Esophagus squamous epithelium (tissue), 5 donors: ENCODE measurements at places on chromosomes 7 and 10.

DNA sequence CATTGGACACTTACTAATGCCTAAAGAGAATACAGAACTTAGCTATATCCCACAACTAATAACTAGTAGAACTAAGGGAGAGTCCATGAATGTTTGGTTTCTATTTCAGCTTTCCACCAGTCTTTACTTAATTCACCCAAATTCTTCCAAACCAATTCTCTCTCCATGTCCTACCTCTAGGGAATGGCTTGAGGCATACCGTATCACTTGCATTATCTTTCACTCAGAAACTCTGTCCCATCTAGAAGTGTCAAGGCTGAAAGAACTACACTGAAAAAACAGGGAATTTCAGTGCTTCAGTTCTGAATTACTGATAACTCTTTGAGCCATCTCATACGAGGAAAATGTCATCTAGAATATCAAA, 758 bp downstream of the TMEM168 start:
- DNase-seq, result no peak

DNA sequence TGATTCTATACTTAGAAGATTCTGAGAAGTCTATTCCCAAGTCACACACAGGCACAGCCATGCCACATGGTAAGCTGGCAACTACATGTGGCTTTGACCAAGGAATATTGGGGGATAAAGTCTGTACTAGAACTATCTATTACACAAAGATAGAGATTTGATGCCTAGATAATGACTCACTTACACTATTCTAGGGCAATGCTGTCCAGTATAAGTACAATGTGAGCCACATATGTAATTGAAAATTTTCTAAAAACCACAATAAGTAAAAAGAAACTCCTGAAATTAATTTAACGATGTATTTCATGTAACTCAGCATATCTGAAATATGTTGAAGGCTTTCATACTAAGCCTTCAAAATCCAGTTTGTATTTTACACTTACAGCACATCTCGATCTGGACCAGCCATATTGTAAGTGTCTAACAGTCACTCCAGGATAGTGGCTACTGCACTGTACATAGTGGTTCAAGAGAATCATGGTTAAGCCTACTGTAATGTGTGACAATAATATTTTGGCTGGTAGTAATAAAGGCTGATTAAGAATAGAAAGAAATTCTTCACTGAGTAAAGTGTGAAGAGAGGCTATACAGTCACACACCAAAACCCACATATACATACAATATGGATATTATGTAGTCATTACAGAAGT, 62.8 kb downstream of the RTKN2 start:
- no peak for DNase-seq

DNA sequence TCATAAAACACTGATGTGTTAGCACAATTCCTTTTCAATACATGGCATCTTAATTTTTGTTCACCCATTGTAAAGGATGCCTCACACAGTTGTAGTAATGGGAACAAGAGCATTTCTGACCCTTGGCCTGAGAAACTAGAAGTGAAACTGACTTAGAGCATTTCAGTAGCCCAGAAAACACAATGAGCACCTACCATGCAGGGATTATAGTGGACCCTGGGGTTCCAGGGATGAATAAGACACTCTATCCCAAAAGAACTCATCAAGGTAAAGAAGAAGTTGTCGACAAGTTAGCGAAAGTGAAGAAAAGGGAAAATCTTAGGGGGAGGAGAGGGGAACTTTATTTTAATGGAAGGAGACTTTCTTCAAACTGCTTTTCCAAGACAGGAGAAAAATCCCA, 125.6 kb downstream of the NT5C2 start:
- DNase-seq, result no peak

DNA sequence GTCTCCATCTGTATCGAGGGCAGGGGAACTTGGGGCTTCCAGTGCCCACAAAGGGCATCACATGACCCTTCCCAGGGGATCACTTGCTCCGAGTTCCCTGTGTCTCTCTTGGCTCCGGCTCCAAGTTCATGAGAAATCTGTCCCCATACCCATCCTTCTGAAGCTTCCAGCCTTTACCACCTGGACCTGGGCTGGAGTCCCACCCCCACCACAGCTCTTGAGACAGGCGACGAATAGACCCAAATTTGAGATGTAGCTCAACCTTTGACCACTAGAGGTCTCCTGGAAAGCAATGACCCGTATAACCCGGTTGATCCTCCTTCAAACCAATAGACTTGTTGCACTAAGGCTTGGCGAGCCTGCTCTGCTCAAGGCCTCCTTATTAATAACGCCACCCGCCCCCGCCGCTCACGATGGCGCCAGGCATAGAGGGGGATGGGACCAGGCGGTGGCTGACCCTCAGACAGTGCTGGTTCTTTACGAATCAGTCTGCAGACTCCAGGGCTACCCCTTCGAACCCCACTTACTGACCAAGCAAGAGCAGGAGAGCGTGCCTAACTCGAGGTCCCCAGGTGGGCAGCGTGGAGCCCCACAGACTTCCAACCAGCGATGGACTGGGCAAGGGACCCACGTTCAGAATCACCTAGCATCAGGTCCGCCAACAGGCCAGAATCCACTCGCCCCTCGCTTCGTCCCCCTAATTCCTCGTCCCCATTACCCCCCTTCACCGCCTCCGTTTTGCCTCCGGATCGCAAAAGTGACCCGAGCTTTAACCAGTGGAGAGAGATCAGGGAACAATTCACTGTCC, 4.4 kb upstream of the ARID5B start:
- DNase-seq, result no peak

DNA sequence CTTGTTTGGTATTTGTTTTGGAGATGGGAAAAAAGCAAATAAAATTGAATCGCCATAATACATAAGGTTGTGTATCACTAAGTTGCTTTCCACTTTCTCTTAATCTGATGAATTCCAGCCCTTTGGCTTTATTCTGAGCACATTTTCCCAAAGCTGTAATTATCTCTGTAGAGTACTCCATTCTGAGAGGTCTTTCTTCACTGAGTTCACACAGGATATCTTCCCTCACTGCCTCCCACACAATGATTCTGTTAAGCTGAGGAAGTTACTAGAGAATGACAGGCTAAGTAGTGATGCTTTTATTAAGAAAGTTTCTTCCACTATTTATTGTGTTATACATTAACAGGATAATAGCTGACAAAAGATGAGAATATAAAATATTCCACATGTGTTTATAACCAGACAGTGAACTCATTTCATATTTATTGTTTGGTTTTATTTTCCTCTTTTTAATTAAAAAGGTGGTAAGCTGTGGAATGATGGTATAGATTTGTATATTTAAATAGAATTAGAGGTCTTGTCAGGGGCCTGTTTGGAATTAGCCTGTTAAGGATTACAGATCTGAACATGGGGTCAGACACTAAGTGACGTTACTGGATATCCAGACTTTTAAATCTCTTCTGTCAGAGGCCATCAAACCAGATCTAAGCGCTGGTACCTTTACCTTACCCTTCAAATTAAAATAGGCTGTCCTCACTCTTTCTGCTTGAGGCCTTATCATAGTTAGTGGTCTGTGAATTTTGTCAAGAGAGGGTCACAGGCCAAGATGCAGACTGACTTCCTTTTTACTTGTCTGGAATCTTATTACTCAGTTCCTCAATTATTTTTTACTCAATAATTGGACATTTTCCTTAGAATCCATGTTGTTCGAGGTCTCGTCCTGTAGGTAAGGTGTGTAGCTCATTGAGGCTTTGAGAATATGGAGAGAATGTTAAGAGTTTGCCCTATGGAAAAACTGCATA, 8.4 kb downstream of the PLXDC2 start:
- no peak for DNase-seq

DNA sequence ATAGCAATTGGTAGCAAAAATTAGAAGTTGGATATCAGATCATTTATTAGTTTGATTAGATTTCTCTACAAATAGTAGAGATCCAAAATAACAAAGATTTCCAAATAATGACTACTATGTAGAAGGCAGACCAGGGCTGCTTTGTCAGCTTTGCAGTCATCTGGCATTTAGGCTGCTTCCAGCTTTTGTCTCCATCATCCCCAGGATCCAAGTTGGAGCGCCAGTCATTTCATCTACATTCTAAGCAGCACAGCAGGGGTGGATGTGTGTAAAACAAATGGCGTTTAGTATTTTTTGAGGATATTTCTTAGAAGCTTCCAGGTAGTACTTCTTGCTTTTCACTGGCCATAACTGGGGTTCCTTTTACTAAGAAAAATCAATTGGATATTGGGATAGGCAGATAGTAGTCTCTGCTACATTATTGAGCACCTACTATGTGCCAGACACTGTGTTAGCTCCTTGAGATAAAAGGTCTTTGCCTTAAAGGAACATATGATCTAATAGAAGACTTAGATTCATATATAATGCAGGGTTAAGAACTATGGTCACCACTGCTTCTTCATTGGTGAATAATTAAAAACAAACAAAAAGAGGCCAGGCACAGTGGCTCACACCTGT, 41.5 kb downstream of the TPST1 start:
- DNase-seq, result no peak

GRCh38 chr7:91911121-91911520, 29.5 kb upstream of the AKAP9 start:
- DNase-seq, result no peak

DNA sequence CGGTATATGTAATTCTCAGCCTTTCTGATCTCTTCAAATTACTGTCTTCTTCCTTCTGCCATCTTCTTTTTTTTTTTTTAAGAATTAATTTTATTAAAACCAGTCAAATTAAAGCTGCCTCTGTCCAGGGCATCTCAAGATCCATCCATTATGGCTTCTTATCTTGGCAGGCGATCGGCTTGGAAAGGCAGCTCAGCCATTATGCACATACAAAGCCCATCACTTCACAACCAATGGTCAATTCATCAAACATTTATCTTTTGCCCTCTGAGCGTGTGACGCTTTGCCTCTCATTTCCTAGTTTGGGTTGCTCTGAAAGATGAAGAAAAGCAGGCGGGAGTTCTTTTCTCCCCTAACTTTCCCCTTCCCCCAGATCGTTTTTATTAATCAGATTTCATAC, 591.6 kb downstream of the LRMDA start:
- no peak for DNase-seq

- no peak for DNase-seq
These were observed 102.2 kb downstream of the HDAC9 start for GRCh38 chr7:18597754-18598153.

DNA sequence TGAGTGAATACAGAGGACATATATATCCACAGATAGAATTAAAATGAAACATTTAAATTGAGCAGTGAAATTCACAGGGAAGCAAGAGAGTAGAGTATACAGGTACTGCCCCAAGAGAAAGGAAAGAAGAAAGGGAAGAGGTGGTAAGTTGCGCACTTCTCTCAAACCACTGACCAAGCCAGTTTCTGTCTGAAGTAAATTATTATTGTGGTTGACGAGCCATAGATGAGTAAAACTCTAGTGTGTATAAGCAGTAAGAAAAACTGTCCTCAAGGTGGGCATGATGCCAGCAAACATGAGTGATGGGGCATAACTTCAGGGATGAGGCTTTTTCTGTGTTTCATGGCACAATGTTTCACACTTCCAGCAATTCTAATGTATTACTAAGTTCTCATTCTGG, 4.4 kb upstream of the BET1 start:
- no peak for DNase-seq

DNA sequence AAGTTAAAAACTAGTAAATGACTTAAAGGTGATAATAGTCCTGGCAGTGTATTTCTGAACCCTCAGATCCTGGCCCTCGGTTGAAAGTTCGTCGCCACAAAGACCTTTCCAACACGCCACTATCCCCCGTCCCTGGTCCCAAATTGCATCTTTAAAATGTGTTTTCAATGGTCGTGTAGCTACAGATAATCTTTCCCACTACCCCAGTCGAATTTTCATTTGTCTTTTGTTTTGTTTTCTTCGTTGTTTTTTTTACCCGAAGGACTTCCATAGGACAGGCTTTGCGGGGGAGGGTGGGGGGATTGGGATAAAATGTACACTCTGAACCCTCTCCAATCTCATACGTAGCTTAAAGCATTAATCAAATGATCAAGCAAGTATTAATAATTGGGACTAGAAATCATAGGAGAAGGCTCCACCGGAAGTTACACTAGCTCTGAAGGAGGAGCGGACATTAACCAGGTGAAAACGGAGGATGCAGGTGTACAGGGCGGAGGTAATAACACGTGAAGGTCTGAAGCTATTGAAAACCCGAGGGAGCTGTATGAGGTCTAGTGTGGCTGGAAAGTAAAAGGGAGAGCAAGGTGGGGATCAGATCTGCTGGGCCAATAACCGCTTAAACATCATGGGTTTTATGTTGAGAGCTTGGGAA, 32.8 kb upstream of the PHF14 start:
- no peak for DNase-seq

GRCh38 chr7:133164498-133164897, 82.6 kb upstream of the CHCHD3 start:
- no peak for DNase-seq

DNA sequence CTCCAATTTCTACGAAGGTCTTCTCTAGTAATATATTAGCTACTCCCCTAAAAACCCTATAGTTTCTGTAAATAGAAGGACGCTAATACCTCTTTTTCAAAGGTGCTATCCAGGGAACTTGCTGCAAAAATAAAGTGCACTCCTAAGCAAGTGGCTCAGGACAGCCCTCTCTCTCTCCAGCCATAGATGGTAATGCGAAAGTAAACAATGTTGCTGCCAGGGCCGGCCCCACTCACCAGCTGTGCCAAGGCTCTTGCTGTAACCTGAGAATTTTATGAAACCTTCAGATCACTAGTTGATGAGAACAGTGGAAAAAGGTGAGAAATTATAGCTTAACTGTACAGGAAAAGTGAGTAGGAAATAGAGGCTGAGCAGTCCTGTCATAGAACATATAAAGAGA, 10.9 kb upstream of the TAS2R39 start:
- no peak for DNase-seq

DNA sequence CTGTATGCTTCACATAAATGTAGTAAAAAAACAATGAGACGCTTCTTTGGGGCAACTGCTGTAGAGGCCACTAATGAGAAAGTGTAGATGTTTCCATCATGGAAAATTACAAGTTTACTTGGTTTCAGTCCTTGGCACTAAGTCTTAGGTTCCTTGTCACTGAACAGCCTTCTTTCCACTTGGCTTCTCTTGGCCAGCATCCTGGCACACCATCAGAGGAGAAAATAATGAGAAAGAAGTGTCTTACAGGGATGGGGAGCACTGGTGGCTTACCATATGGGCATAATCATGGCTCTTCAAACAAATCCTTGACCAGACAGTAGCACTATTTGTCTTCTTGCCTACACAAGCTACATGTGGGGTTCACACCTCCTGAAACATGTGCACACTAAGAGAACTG, 22.5 kb upstream of the SH3PXD2A start:
- no peak for DNase-seq
